ENCODE measurements at places on chromosomes 5 and 9.

- DNase-seq, result no peak
Observed at GRCh38 chr9:99430301-99430700, 208.2 kb downstream of the SEC61B start.

DNA sequence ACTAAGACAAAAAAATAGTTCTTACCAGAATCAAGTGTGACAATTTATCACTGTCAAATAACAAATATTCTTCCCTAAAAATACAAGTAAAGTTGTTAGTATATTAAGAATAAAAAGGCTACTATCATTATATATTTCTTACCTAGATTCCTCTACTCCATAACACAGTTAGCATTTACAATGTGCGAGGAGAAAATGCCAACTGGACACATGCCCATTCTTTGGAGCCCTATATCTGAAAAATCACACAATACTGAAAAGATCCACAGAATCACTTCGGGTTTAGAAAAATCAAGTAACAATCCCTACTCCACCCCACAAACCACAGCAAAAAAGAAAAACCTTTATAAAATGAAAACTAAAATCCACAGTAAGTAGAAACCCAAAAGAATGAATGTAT, 70.9 kb downstream of the PKD2L2 start:
- no peak for DNase-seq

GRCh38 chr5:62271870-62272269, 34.1 kb upstream of the KIF2A start:
- no peak for DNase-seq

GRCh38 chr9:133690081-133690561, 48.0 kb downstream of the SARDH start:
- no peak for DNase-seq

DNA sequence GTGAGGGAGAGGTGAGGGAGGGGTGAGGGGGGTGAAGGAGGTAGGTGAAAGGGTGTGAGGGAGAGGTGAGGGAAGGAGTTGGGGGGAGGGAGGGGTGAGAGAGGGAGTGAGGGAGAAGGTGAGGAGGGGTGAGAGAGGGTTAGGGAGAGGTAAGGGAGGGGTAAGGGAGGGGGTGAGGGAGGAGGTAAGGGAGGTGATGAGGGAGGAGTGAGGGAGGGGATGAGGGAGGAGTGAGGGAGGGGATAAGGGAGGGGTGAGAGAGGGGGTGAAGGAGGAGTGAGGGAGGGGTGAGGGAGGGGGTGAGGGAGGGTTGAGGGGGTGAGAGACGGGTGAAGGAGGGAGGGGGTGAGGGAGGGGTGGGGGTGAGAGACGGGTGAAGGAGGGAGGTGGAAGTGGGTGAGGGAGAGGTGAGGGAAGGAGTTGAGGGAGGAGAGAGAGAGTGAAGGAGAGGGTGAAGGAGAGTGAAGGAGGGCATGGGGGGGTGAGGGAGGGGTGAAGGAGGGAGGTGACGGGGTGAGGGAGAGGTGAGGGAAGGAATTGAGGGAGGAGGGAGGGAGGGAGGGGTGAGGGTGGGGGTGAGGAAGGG, 18.5 kb downstream of the NINJ1 start:
- DNase-seq, result no peak

DNA sequence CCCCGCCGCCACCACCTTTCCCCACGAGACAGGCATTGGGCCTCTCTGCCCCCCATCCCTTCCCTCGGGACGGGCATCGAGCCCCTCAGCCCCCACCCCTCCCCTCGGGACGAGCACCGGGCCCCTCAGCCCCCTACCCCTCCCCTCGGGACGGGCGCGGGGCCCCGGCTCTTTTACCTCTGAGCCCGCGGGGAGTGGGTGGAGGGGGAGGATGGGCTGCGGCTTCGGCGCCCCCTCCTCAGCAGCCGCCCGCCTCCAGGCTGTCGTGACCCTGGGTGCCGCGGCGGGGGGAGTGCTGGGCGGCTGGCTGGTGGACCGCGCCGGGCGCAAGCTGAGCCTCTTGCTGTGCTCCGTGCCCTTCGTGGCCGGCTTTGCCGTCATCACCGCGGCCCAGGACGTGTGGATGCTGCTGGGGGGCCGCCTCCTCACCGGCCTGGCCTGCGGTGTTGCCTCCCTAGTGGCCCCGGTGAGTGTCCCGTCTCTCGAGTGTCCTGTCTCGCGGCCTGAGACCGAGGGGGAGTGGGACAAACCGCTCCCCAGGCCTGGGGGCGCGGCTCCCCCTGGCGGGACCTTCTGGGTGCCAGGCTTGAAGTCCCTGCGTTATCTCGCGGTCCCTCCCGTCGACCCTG, 791 bp downstream of the SLC2A8 start:
- DNase-seq, result no peak

DNA sequence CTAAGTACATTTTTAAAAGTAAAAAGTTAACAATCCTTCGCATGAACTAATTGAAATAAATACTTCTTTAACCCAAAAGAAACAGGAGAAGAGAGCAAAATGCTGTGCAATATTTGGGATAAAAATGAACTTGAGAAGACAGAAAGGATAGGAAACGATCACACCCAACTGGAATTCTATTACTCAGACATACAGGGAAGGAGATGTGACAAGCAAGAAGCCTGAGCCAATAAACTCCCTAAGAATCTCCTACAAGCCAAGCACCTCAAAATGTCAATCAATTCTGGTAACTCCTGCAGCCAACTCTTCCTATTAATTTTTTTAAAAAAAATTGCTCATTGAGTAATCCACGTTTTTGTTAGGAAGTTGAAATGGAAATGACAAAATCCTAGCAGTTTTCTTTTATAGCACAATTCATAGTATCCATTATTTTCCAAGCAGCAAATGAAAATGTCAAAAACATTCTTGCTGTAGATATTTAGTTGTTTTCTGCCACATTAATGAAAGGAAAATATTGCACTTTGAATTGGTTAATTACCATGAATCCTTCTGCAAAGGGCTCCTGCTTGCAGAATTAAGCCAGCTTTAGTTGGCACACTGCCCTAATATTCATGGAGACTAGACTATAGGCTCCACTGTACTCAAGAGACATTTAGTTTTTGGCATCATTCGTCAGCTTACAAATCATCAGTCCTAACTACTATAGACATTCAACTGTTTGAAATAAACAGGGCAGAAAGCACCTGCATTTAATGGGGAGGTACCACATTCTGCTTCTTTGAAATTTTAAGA, 89.0 kb downstream of the RFX3 start:
- no peak for DNase-seq

DNA sequence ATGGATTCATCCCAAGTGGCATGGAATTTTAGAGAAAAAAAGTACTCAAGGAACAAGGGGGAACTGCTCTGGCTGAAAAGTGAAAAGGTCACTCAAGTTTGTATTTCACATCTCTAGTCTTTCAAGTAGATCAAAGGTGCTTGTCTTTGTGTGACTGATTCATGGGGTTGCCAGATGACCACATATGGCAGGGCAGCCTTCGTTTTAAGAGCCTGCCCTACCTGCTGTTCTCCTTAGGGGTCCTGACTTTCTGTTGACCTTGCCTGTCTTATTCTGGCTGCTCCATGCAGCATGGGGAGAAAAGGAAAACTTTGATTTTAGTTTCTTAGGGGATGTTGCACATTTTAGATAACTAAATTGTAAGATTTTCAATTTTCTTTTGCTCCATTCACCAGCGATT, 877.7 kb downstream of the TLE1 start:
- DNase-seq, result no peak

DNA sequence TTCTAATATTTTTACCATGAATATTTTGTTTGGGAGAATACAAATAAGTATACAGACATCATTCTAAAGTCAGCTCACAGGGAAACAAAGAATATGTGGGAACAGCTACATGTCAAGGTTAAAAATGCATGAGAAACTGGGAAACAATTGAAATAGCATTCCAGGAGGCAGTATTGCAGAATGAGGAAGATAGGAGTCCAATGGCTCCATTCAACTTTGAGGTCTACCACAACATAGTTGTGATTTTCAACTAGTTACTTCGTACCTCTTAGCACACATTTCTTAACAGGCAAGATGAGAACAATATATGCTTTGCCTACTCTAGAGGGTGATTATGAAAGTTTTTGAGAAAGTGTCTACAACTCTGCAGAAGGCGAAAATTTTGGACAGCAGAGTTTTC, 35.2 kb upstream of the CAST start:
- no peak for DNase-seq

DNA sequence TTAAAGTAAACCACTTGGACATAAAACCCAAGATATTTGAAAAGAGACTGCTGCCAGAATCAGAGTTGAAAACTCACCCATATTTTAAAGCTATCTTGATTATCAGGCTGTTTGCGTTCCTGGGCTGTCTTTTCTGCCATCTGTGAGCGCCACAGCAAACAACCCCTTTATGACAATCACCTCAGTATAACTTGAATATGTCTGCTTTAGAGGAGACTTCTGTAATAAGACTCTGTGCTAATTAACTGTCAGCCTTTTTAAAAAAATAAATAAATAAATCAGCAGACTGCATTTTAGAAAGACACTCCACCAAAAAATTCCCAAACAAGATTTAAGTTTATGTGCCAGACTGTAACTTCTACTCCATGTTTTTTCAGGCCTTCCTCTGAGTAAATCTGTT, 375.7 kb upstream of the CCNH start:
- DNase-seq, result no peak

DNA sequence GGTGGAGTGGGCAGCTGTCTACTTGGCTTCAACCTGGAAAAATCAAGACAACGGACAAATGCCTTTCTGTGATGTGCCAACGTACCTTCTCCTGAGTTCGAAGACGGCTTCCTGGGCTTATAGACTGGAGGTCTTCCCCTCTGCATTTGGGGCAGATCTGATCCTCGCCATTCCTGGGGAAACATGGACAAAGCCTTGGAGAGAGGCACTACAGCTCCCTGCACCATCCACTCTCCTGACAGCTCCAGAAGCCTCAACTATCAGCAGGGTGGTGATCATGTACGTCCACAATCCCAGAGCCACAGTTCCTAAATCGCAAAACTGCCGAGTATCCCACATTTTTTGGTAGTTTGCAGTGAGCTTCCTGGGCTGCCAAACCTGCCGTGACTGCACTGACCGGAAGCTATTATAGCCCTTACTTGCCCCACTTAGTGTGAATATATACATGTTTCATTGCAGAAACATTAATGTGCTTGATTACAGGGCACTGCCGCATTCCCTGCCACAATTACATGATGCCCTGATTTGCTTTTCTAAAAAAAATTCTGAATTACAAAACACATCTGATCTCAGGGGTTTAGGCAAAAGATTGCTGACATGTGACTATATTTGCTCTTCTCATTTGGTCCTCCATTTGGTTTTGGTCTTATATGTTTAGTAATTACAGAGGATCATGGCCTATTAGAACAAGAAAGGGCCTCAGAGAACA, 2.8 kb downstream of the TRAF1 start:
- DNase-seq, result no peak

DNA sequence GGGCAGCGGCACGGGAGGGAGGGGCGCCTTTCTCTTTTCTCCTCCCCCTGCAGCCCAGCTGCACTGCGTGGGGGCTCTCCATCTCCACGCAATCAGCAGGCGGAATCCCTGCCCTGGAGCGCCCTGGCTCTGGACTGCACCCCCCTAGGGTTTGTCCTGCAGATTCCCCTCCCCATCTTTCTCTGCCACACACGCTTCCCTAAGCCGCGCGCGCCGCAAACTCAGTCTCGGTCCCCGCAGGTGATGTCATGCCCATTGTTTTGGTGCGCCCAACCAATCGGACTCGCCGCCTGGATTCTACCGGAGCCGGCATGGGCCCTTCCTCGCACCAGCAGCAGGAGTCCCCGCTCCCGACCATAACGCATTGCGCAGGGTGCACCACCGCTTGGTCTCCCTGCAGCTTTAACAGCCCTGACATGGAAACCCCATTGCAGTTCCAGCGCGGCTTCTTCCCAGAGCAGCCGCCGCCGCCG, at the start of gene KCNN2:
Gene KCNN2 (plus strand): TSS at position 347 of the 473 bp plus-strand sequence. CDS start 70 bp downstream, at position 417.
- DNase-seq, result no peak

DNA sequence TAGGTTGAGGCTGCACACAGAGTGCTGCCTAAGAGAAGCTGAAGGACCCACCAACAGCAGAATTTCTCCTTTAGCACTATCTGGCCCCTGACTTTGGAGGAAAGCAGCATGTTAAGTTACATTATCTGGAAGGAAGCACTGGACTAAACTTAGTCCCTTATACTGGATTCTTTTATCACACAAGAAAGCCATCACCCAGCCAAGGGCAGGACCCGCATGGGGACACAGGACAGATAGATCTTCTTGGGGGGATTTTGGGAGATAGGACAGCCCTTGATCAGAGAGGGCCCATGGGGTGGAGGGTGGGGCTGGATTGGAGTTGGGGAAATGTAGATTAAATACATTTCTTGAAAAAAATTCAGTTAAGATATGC, 14.4 kb downstream of the ANKRD33B start:
- no peak for DNase-seq

- no peak for DNase-seq
Observed at GRCh38 chr5:172097356-172097755, 90.7 kb downstream of the STK10 start.

GRCh38 chr9:99066571-99066970, 38.3 kb upstream of the TGFBR1 start:
- DNase-seq, result no peak

DNA sequence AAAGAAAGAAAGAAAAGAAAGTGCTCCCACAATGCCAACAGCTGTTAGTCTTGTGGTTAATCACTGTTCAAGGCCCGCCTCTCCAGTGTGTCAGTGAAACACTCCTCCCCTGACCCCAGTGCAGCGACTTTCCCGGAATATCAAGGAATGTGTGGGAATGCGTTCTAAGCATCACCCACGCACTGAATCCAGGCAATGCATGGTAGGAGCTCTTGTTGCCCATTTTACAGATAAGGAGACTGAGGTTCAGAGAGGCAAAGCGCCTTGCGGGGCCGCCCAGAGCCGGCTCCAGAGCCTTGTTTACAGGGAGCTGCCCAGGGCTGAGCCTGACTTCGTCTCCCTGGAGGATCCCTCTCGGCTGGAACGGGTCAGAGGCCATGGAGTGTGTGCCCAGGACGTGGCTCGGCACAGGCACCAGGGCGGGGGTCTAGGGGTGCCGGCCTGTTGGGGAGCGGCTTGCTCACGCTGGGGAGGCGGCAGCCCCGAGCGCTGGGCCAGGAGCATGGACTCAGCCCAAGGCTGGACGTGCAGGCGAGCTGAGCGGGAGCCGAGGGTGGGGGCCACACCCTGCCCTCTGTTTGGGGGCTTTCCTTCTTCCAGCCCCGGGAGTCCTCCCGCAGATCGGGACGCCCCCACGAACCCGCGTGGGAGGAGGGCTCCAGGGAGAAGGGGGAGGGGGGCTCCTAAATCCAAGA, 823 bp downstream of the ST6GALNAC6 start:
- no peak for DNase-seq

GRCh38 chr9:21998026-21998425, 3.4 kb downstream of the CDKN2B-AS1 start:
- no peak for DNase-seq

DNA sequence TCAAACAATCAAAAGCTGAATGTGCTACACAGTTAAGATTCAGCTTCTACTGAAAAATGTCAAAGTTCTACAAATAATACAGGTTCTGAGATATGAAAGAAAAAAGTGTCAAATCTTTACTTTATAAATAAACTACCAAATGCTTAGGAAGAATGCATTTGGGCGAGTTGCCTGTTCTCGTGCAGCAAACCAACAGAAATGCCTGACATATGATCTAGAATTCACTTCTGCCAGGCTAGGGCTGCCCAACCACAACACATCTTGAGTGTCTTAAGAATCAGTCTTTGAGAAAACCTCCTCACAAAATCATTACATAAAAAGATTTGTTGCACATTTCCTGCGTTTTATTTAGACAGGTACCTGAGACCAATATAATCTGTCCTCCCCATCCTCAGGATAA, 42.2 kb downstream of the ANKH start:
- DNase-seq, result no peak
